K562 (cell line): ENCODE measurements at places on chromosomes 13 and 19. TPM values are rescaled to one million over a fixed set of nuclear protein-coding genes. Genes with fewer than 3 reads are reported as not detected.

GRCh38 chr19:35571406-35571965 is 8.0 kb upstream of the ATP4A start:
- no peak for DNase-seq

GRCh38 chr13:39347926-39348901 is 254.8 kb downstream of the LHFPL6 start:
- DNase-seq: no peak

DNA sequence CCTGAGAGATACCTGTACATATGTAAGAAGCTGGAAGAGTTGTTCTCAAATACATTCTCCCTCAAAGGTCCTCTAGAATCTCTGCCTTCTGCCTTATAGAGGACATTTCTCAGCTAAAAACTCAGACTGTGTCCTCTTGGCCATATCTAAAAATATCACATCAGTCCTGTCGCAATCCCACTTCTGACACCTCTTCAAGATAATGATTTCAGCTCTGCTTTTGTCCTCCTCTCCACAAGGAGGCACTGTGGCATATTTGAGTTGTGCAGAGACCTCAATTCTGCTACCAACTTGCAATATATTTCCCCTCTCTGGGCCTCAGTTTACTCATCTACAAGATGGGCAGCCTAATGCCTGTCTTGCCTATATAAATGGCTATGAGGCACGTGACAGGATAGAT is 16.6 kb downstream of the ADAMTS10 start:
- no peak for DNase-seq

GRCh38 chr13:45696610-45697226 is 5.4 kb upstream of the CBY2 start:
- no peak for DNase-seq

GRCh38 chr13:100235311-100235901 is 146.5 kb downstream of the PCCA start:
- peak; percentile 44 for DNase-seq

Gene NLRP11
- 0.07 and 0.16 TPM in 2 replicates for total RNA-seq

Gene ZNF135
- total RNA-seq: not detected in 2 replicates

- DNase-seq: no peak
Observed at GRCh38 chr13:43140985-43141384, 117.6 kb downstream of the DNAJC15 start.

GRCh38 chr19:35106291-35106583 is 9.4 kb upstream of the FXYD3 start:
- no peak for DNase-seq

DNA sequence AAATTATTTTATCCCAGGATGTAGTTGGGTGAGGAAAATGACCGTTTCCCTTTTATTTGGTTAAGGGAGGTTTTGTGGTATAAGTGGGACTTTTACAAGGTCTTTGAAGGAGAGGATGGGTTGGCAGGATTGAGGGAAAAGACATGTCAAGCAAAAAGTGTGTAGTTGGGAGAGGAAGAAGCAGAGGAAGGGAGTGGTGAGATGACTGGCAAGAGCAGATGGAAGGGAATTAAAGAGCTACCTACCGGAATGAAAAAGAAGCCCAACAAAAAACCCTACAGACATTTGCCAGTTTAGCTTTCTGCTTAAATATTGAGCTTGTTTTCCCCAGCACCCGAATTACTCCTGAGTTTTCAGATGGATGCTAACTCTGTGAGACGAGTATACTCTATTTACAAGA is 19.6 kb downstream of the FRY start:
- no peak for DNase-seq

GRCh38 chr13:77946522-77946921 is 27.9 kb upstream of the EDNRB start:
- no peak for DNase-seq

DNA sequence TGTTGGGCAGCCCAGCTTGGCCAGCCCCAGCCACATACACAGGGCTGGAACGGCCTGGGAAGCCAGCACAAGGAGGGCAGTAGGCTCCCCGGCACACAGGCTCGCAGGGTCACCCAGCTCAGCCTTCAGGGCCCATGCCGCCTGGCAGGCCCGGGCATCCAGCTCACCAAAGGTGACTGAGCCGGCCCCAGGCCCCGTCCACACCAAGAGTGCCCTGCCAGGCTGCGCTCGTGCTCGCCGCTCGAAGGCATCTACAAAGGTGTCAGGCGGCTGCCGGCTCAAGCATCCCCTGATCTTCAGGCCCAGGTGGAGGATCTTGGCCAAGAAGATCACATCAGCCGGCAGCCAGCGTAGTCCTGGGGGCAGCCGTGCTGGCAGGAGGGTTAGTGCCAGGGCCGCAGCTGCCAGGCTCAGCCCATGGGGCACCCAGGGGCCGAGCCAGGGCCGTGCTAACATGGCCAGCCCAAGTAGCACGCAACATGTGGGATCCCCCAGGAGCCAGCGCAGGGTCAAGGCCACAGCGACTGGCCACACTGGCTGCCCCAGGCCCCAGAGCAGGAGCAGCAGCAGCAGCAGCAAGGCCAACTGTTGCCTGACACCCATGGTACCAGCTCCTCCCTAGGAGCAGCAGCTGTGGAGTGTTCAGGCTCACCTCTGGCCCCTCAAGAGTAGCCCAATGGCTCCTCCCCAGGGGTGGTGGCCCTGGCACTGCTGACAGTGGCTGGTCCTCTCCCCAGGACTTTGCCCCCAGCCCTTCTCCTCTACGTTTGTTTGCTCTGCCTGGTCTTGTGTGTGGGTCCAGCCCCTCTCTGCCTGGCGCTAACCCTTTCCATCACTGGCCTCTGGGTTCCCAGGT is at the start of gene SLC27A5:
TSS of gene SLC27A5 (minus strand) at position 640 of the 856 bp plus-strand sequence. CDS start at position 603, 37 bp downstream.
- DNase-seq: no peak
